Caki2 (cell line): ENCODE measurements at places on chromosomes 4 and X. TPM values are rescaled to one million over a fixed set of nuclear protein-coding genes. Genes with fewer than 3 reads are reported as not detected.

Gene MAP9
- total RNA-seq, result not detected in 2 replicates

Gene GAGE12J
- not detected in 2 replicates for total RNA-seq

Gene AMTN
- total RNA-seq, result not detected in 2 replicates

DNA sequence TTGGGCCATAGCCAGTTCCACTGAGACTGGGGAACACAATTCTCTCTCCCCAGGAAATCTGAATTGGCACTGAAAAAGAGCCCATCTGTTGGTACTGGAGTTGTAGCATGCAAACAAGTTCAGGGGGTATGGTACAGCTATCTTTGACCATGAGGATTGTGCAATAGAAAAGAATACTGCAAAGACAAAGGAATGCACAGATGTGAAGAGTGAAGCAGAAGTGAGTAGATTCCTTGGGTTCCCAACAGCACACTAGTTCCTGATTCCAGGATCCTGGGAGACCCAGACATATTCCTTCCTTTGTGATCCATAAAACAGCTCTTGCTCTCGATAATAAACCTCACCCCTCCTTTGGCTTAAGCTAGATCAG lies 43.3 kb upstream of the CTAG2 start:
- DNase-seq, result no peak

GRCh38 chr4:61741327-61742096 lies 541.4 kb downstream of the ADGRL3 start:
- no peak for DNase-seq

- DNase-seq, result no peak
Observed at GRCh38 chr4:20676501-20677197, 23.6 kb upstream of the PACRGL start.
